NCI-H1930 (cell line): ENCODE measurements at places on chromosomes 13 and 19.

DNA sequence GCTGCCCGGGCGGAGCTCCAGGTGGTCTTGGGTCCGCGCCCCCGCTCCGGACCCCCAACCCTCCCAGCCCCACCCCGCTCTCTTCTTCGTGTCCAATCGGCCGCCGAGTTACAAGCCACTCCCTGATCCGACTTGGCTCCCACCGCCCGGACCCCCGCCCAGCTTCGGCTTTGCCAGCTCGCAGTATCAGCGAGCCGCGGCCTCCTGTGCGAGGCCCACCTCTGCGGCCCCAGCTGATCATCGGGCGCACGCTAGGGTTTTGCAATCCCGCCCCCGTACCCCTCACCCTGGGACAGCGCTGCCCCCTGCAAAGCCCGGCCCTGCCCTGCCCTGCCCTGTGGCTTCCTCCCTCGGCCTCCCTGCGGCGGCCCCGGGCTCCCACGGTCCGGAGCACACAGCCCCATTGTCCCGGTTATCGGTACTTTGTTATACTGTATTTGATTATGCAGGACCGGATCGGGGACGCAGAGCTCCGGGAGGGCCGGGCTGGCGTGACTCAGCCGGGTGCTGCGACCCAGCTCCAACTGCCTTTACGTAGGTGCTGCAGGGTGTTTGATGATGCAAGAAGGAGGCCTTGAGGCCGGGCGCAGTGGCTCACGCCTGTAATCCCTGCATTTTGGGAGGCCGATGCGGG lies 598 bp upstream of the LPAR2 start:
- DNase-seq, result peak; percentile 64

DNA sequence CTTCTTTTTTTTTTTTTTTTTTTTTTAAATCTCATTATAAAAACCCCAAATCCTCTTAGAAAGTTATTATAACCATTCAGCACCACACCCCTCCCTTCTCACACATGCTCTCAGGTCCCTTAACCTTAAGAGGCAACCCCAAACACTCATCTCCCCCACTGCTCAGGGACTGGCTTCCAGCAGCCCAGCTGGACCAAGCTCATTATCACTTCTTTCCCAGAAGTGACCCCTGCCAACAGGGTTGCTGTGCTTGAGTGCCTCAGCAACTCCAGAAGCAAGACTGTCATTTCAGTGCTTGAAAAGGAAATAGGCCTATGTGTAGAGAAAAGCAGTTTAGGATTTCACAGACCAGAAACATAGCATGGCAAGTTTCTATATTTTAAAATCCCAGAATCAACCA lies 84.3 kb downstream of the SLAIN1 start:
- no peak for DNase-seq

GRCh38 chr19:1073956-1074517 lies 7.1 kb downstream of the ARHGAP45 start:
- DNase-seq, result no peak

GRCh38 chr19:33259539-33259938 lies 33.9 kb upstream of the SLC7A10 start:
- DNase-seq, result no peak

DNA sequence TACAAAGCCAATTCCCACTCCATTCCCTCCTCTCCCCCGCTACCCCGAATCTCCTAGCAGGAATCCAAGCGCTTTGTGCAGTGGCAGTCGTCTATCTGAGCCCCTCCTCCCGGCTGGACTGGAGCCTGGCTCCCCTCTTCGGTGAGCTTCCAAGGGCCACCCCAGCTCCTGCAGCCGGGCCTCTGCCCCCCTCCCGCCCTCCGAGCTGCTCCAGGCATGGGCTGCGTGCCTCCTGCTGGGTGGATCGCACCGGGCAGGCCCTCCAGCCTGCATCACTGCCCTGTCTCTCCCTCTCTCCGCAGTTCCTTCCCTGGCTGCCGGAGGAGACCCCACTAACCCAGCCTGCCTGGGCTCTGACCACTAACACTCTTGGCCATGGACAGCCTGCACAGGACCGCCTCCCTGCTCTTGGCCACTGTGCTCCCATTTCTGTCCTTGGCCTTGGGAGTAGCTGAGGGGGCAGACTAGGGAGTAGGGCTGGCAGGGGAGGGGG lies 12.9 kb upstream of the LENG8 start:
- DNase-seq, result no peak

GRCh38 chr19:8052464-8052859 lies at the start of gene CCL25:
CCL25 (plus strand) TSS chr19:8052760; CDS start chr19:8053050, 290 bp downstream.
- no peak for DNase-seq

DNA sequence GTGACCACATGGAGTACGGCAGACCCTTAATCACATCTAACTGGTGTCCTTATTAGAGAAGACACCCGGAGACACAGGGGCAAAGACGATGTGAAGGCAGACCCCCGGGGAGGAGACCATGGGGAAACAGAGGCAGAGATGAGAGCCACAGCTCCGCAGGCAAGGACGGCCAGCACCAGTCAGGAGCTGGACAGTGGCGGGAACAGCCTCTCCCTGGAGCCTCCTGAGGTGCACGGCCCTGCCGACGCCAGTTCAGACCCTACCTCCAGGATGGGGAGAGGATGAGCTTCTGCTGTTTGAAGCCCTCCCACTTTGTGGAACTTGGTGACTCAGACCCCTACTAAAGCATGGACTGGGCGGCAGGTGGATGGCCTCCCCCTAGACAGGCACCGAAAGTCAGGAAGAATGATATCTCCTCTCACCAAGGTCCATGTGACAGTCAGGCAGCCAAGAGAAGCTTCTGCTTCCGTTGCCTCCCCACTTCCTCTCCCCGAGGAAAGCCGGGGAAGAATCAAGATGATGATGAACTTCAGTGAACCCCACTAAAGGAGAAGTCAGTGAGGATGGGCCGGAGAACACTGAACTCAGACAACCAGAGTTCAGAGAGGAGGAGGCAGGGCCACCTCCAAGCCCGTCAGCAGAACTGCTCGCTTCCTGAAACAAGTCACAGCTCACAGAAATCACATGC lies 25.4 kb downstream of the RAB20 start:
- DNase-seq, result no peak

DNA sequence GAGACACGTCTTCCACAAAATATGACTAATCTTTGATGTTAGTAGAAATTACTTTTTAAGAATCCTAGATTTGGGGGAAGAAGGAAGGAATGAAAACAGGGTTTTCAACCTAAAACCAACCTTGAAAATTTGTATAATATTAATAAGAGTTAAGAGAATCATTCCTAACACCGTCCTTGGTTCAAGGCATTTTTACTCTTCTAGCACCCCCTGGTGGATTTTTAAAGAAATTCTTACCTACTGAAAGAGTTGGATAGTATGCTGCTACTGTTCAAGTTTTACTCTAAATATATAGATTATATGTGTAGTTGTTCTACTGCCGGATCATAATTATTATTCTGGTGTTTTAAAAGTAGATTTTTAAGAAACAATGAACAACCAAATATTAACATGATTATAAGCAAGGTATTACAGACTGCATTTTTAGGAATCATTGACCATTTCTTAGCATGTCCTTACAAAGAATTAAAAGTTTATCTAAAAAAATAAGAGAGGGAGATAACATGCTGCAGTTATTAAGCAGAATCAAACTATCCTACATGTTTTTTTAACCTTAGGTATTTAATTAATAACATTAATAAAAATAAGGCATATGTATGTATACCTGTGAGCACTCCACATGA lies 7.4 kb upstream of the SLITRK6 start:
- peak; percentile 17 for DNase-seq

DNA sequence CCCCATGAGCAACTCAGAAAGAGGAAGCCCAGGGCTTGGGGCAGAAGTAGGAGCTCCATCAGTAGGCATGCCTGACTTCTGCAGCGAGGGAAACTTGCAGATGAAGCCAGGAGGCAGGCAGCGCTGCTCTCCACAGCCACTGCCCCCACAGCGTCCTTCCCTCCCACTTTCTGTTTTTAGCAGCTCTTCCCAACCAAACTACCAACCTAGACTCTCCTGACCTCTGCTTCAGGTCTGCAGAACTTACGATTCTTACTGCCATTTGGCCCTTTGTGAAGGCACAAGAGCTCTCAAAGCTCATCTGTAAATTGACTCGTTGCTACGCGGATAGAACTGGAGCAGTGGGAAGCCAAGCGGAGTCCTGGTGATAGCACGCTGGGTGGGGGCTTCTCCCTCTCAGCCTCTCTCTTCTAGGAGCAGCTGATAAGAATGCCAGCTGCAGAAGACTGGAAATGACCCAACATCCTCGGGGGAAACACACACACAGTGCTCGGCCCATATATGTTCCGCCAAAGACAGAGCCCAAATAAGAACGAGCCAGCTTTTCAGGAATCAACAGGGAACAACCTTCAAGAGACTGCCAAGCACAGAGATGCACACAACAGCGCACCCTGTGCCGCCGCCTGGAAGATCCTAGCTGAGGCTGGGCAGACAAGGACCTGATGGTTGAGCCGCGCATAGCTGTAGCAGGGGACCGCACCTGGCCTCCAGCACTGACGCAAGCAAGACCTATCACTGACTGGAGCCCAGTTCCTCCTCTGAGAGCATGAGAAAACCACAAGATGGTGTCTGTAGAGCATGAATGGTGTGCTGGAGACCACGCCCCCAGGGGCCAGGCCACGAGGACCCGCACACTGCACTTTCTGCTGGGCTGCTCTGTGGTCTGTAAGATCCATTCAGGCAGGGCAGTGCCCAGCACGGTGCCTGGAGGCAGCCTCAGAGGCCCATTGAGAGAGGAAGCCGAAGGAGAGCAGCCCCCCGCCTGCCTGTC lies 15.9 kb upstream of the SLC35E1 start:
- no peak for DNase-seq

DNA sequence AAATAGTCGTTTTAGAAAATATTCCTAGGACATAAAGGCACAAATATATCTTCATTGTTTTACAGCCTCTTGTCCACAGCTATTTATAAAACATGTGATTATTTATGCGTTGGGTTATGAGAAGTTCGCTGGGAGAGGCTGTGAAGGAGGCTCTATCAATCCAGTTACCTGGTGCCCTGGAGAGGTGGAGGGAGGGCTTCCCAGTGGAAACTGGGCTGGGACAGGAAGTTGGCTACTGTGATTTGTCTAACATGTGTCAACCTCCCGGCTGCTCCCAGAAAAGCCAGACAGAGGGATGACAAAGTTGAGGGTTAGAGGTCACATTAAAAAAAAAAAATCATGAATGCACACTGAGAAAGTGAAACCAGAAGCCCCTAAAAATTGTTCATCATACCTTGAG lies 346.5 kb downstream of the ZNF536 start:
- no peak for DNase-seq

DNA sequence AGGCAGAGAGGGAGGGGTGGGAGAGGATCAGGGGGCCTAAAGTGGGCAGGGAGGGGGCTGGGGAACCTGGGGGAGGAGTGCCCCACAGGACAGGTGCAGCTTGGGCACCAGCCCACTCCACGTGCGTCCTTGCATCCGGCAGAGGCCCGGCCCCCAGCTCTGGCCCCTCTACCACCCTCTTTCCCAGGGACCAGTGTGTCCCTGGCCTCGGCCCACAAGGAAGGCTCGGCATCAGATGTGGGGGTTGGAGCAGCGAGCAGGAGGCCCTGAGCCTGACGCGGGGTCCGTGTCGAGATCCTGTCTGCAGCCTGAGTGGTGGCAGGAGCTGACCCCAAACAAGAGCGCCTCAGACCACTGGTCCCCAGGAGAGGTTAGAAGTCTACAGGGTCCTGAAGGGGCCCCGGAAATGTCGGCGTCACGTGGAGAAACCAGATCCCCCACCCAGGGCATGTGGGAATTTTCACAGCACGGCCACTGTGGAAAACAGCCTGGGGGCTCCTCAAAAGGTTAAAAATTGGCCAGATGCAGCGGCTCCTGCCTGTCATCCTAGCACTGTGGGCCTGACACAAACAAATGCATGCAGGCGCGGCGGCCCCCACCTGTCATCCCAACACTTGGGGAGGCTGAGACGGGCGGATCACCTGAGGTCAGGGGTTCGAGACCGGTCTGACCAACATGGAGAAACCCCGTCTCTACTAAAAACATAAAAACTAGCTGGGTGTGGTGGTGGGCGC lies 21.5 kb downstream of the SHC2 start:
- DNase-seq, result no peak

DNA sequence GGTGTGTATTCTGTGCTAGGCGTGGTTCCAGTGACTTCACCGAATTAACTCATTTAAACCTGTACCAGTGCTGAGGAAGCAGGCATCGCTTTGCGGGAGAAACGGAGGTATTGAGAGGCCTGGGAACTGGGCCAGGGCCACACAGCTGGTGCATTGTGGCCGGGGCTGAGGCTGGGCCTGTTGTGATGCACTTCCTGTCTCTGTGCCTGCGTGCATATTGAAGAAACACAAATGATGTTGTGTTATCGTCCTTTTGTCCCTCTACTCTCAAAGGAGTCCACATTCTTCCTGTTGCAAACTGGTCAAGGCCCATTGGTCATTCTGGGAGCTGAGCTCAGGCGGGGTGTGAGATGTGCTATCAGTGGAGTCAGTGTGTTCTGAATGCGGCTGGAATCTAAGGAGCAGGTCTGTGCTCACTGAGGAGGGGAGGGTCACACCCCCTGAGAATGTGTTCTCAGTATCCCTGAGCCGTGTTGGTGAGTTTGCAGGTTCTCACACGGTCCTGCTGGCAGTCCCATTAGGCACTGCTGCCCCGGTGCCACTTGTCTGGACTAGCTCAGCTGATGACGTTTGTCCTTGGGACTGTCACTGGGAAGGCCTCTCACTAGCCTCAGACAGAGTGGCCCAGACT lies 62.1 kb downstream of the ARHGEF7 start:
- no peak for DNase-seq

DNA sequence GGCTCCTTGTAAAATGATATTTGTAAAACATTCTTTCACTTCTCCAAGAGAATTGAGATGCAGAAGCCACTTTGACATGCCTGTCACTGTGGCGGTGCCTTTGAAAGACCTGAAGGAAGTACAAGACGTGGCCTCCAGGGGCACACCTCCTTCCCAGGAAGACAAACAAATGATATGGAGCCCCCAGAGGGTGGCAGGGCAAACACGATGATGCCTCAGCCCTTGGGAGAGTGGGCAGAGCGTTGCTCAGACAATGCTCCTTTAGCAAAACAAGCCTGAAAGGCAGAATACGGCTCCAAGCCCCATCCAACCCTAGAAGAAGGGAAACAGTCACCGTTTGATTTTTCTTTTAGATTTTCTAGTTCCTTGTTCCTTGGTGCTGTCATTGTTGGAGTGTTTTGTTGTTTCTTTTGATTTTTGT lies 9.2 kb upstream of the ATP12A start:
- DNase-seq, result peak; percentile 57

- no peak for DNase-seq
Observed at GRCh38 chr13:26762745-26763345, 2.3 kb upstream of the GPR12 start.

DNA sequence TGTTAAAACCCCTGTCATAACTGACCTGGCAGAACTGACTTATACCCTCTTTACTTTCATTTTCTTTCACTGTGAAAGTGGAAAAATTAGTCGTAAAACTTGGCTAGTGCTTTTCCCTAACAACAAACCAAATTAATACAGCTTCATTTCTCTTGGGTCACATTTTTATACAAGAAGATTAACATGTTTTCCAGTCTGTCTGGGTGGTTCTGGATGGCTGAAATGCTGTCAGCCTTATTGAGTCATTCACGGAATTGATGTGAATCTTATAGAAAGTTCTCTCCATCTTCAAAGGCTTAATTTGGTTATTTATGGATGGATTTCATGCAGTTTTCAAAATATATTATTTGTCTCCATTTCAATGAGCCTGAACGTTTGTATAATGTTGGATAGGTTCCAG lies 440.0 kb downstream of the KCTD12 start:
- DNase-seq, result no peak
